GOT3 (cell line): ENCODE measurements at places on chromosomes 3 and 15.

DNA sequence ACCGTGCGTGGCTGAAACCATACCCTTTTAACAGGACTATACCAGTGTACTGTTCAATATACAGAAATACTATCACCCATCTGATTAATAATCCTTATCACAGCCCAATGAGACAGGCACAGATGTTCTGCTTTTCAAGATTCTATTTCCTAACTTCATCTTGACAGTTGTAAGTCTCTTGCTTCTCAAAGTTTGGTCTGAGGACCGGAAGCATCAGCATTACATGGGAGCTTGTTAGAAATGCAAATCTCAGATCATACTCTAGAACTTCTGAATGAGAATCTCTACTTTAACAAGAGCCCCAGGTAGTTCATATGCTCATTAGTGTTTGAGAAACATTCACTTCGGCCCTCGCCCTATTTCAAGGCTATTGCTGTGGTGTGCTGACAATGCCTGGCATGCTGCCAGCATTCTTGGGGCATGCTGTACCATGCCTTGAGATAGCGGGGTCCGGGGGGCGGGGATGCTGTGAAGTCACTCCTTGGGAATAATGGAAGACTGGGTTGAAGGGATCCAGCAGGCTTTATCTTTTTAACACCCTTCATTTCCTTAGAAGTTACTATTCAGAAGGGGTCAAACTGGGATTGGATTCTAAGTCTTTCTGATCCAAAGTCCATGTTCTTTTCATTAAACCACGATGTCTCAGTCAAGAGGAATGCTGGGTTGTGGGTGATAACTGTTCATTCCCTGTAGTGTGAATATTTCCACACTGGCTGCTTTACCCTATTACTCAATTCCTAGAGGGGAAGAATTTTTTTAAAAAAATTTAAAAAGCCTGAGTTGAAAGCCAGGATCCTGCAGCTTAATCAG is 194.7 kb downstream of the LPP start:
- peak; percentile 6 for DNase-seq

DNA sequence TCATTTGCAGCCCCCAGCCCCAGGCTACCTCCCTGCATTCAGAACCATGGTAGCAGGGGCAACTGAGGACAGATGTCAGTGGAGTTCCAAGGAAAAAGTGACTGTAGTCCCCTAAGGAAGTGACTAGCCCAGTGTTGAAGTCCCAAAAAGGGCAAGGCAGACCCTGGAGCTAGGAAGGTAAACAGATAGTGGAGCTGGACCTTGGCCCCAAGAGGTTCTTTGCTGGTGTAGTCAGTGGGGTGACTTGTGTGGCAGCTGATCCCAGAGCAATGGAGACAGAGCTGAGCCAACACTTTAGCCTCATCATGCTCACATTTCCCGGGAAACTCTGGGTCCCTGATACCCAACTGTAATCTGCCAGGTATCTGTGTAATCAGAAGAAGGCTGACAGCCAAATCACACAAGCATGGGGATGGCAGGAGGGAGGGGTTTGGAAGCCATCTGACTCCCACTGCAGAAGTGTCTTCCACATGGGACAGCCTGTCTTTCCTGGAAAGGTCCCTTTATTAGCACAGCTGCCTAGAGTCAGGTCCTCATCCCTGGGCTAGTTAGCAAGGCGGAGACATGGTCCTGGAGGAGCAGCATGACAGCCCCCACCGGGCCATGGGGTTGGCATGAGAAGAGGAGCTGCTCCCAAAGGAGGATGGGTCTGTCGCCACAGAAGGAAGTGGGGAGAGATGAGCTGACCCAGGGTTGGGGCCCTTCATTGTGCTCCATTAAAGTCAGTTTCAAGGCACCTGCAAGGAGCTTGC is 39.8 kb downstream of the PXYLP1 start:
- no peak for DNase-seq

DNA sequence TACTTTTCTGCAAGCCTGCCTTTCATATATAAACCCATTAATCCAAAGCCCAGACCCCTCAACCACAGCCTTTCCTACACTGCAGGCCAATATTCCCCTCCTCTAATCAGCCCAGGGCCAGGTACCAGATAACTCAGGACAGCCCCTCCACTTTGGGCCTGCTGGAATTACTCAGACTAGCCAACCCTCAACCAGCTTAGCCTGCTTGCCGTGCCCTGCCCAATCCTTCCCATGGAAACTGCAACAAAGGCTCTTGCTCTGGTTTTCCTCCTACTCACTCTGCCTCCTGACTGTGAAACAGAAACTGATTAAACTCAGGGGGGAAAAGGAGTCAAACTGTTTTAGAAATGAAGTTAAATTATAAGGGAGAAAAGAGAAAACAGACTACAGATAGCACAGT is 248.1 kb downstream of the KLF13 start:
- DNase-seq, result no peak

GRCh38 chr3:46080124-46080968 is 53.1 kb upstream of the XCR1 start:
- DNase-seq, result no peak

DNA sequence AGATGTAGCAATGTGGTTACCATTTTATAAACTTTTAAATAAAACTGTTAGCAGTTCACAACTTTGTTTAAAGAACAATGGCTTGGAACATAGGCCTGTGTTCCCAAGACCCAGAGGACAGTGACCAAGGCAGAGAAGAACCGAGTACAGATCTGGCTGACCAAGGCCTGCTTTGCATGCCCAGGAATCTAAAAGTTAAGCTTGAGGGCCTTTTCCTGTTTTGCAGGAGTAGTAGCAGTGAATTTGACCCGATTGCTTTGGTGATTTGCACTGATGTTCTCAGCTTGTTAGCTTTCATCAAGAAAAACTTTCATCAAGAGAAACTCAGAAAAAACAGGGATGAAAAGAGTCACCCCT is 9.9 kb downstream of the FILIP1L start:
- DNase-seq, result no peak
